DMS79 treated with DMSO at 0.1 percent for 48 hours (cell line): ENCODE measurements at places on chromosomes 7 and 10.

GRCh38 chr7:78103475-78103874 is 304.9 kb downstream of the PHTF2 start:
- DNase-seq: no peak

- DNase-seq: no peak
Observed at GRCh38 chr7:47571331-47572093, 10.4 kb downstream of the TNS3 start.

GRCh38 chr10:16742165-16742960 is 74.9 kb downstream of the RSU1 start:
- DNase-seq: no peak

DNA sequence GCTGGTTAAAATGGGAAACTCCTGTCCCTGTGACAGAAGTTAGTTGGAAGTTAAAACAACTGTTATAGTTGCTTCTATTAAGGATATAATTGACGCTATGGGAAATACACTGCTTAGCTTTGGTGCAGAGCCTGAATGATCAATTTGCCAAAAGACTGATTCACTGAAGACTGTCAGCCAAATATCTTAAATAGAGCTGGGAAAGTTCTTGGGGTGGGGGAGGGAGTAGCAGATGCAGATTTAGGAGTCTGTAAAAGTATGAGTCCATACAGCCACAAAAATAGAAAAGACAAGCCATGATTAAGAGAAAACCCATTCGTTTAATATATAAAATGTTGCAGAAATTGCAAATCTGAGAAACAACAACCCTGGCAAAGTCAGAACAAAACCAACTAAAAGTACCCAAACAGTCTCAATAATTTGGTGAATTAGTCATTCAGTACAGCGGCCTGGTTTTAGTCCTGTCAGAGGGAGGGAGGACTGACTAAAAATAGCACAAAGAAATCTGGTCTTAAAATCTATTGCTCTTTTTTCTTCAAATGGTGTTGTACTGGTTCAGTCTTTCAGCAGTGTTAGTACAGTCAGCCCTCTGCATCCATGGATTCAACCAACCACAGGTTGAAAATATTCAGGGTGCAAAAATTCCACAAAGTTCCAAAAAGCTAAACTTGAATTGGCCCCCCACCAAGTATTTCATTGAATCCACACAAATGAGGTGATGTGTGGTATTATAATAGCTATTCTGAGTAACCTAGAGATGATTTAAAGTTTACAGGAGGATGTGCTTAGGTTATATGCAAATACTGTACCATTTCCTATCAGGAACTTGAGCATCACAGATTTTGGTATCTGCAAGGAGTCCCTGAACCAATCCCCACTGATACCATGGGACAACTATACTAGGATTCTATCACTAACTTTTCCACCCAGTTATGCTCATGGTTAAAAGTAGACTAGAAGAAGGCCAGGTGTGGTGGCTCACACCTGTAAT is 30.0 kb downstream of the STK17A start:
- no peak for DNase-seq

DNA sequence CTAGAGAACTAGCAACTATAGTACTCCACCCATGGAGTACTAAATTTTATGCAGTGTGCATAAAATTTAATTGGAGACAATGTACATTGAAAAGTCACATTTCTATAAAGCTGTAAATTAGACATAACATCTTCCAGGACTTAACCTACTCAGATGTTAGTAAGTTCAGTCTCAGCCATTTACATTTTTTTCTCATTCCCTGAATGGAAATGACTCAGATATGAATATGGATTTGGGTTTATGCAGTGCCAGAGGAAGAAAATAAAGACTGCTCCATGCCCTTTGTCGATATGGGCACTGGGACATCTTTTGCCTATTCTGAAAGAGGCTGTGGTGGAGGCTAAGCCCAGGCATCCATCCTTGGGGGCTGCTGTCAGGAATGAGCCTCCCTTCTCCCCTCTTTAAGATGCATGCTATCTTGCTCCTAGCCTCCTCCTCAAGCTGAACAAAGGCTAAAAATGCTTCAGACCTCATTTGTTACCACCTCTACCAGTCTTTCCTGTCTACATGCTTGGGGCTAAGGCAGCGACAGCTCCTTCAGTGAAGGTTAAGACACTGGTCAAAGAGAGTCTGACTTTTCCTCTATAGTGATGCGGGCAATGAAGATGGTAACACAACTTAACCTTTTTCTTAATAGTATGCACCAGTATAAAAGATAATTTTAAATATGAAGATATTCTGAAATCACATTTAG is 486.8 kb upstream of the ANKRD30A start:
- no peak for DNase-seq

DNA sequence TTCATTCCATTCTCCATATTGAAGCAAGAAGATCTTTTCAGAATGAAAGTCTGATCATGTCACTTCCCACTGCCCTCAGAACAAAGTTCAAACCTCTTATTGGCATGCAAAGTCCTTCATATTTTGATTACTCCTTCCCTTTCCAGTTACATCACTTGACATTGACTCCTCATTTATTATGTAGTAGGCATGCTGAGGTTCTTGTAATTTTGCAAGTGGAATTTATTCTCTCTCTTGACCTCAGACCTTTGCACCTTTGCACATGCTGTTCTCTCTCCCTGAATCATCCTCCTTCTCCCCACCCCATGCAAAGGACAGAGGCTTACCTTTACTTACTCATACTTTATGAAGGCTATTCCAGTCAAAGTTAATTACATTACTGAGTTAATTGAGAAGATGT is 13.0 kb downstream of the ITPRID1 start:
- DNase-seq: no peak

- DNase-seq: no peak
Observed at GRCh38 chr7:34128762-34129161, 223.4 kb downstream of the BMPER start.

- DNase-seq: no peak
Observed at GRCh38 chr7:8232999-8233847, 28.7 kb downstream of the ICA1 start.

DNA sequence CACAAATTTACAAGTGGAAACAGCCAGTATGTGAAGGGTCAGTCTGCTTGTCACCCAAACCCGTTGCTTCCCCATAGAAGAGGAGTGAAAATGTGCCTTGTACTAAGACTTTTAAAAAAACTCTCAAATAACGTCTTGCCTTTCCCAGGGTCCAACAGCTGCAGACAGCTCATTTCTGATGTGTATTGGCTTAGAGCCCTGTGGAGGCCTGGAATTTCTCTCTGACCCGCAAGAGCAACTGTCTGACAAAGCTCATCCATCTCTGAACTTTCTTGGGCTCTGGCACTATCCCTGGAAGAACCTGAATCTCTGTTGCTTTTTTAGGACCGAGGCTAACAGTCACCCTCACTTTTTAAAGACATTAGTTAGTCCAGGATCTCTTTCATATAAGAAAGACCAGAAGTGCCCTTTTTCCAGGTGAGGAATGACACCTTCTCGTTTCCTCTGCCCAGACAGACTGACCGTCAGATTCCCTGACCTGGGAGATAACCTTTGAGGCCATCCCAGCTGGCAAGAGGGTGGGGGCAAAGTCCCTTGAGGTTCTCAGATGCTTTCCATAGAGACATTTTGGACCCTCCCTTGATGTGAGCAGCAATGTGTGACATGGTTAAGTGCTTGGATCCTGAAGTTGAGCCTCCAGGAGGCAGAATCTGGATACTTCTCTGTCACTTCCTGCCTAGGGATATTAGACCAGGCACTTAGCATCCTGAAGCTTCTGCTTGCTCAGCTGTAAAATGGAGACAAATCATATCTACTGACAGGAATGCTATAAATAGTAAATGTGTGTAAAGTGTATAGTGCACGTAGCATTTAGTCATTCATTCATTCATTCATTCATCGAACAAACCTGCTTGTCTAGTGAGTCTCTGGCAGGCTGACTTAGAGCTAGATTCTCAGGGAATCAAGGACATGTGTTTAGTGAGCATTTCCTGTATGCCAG is 4.5 kb upstream of the NODAL start:
- DNase-seq: no peak

DNA sequence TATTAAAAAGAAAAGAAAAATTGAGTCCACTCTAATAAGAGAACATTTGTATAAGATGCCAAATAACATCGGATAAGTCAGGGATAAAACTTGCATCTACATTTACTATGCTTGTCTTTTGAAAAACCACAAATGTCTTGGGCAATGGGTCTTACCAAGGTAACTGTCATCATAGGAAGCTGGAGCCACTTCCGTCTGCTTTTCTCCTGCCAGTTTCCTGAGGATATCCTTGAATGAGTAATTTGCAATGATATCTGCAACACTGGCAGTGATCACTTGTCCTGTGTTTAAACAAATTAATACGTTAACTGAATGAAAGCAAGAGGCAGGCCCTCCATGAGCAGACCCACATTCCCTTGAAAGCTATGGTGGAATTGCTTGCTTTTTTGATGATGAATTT is 47.3 kb downstream of the ITGA8 start:
- no peak for DNase-seq

GRCh38 chr10:13725594-13725993 is 138.8 kb downstream of the PRPF18 start:
- DNase-seq: no peak

- peak; percentile 62 for DNase-seq
Observed at GRCh38 chr10:118662228-118663035, 67.0 kb upstream of the PRLHR start.

DNA sequence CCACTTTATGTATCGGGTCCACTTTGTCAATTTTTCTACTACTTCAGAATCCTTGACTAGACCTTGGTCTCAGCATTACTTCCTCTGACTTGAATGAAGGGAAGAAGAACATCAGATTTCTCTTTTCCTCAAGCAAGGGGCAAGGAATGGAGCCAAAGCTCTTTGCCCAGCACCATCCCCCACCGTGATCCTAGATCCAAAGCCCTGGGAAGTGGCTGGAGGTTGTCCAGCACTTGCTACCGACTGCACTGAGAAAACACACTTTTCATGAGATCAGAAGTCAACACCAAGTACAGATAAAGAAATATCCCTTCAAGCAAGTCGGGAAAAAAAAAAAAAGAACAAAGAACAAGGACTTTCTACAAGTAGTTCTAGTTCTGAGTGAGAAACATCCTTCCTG is 102.1 kb upstream of the DDC start:
- DNase-seq: no peak

DNA sequence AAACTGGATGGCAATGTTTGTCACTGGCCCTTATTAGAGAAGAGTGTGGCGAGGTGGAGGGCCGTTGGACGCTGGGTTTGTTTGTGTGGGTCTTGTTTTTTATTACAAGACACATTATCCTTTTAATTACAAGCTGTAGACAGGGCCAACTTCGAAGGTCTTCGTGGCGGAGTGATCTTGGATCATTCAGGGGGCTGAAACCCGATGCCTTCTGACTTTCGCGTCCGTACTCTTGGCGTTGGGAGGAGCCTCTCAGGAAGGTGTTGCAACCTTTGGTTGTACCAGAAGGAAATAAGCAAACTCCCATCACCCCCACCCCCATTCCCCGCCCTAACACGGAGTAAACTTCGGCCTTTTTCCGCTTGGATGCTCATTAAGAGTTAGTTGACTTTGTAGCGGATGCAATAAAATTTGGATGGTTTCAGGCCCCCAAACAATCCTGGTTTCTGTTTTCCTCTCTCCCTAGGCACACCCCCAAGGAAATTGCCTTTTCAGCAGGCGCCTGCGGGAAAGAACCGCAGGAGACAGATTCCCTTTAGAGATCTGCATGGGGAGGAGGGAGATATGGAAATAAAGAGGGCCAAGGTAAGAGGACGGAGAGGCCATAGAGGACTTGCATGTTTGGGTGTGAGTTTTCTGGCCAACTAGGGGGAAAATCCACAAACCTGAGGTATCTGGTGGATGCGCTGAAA is 294.5 kb upstream of the NFE2L3 start:
- DNase-seq: peak; percentile 82
